Tongue (tissue), 3 donors: ENCODE measurements at places on chromosomes 3 and 15. TPM values are rescaled to one million over a fixed set of nuclear protein-coding genes. Genes with fewer than 3 reads are reported as not detected.
A peak's percentile ranks its signal among the peaks of the same experiment; 100 is the strongest.

DNA sequence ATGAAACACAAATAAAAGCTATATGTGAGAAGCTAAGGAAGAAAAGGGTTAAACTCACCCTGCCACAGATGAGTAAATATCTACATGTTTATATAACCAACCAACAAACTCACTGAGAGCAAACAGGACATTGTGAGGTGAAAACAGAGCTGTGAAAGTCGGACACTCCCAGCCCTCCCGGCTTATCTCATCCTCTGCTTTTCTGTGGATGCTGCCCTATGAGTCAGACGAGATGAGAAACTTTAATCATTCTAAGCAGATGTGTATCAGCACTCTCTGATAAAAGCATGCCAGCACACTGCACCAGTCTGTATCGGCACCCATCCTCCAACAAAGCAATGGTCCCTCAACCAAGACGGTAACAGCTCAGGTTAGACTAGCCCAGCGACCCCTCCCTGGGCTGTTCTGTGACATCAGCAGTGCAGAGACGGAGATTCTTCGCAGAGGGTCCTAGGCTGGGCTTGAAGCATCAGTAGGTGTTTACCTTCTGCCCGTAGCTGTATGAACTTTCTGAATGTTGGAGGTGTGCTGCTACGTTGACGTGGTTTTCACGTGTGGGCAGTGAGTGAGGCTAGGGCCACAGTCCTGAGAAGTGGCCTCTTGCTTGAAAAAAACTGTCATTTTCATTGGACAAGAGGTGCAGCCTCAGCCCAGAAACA is 119.8 kb upstream of the ALDH1A3 start:
- peak; percentile 35 for DNase-seq

- DNase-seq, result peak; percentile 48
Observed at GRCh38 chr3:193605876-193606275, 12.9 kb downstream of the OPA1 start.

DUOXA2 gene
- 1.2 TPM for total RNA-seq

DNA sequence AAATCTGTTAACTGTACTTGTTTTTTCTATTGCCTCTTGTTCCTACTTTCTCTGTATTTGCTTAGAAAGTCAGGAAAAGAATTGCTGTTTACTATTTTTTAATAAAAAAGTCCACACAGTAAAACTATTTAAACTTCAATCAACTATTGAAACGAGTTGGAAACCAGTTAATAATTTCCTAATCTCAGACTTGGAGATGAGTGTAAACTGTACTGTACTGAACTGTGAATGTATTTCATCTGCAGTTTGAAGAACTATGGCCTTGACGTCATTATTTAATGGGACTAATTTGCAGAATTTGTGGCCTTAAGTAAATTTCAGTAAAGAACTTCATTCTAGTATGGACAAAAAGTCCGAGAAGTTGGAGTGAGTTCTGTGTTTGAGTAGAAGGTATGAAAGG is 89.1 kb downstream of the LRRC28 start:
- no peak for DNase-seq

ROPN1B gene
- 1.3 TPM for total RNA-seq

- DNase-seq, result no peak
Observed at GRCh38 chr3:69442771-69443311, 57.0 kb upstream of the FRMD4B start.

SPSB4 gene
- 18.7 TPM for total RNA-seq

DNA sequence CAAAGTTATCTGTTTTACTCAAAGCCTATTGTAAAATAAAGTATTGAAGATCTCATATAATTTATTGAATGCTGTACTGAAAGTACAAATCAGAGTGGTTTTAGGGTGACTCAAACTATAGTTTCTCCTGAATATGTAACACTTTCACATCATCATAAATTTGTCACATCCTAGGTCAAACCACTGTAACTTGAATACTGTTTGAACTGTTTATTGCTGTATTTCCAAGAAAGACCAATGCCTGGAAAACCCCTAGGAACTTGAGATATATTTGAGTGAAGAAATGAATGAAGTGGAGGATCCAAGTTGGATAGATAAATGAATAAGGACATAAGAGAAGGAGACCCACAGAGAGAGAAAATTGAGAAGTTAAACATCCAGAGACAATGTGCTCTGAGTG is 348.2 kb downstream of the GRM7 start:
- DNase-seq, result no peak

- no peak for DNase-seq
Observed at GRCh38 chr15:65374821-65375401, 2.9 kb downstream of the IGDCC3 start.

GRCh38 chr3:121835465-121835801 is 424 bp downstream of the EAF2 start:
- no peak for DNase-seq

DNA sequence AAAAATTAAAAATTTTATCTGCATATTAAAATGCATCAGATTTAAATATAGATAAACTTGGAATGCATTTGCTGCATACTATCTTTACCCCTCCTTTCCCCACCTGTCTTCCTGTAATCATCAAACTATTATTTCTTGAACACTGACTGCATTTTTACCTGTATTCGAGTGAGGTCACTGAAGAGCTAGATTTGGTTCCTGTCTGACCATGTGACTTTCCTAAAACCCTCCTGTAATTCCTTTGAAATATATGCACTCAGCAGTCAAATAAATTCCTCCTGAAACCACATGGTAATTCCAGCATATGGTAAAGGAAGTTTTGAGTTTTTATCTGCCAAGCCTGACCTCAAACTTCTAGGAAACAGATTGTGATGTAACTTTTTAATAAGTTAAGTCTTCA is 445.6 kb upstream of the FRG2C start:
- no peak for DNase-seq

CHL1 gene
- 69.0 TPM for total RNA-seq

PPP1R14D gene
- total RNA-seq, result not detected

DNA sequence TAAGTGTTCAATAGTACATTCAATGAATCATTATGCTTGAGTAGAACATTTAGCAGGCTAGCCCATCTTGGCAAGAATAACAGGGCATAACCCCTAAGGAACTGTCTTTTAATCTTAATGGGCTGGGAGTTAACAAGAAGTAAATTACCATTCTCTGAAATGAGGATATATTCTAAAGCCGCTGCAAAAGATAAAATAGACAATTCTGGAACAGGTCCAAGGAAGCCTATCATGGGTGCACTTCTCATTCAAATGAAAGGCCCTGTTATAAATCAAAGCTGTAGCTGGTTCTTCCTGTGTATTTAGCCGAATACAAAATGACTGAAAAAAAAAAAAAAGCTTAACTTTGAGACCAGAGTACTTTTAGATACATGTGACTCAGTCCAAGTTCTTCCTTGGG is 15.6 kb downstream of the MTHFS start:
- no peak for DNase-seq

GRAMD2A gene
- total RNA-seq, result 0.51 TPM

GRCh38 chr3:171190668-171191067 is 164.1 kb upstream of the SLC2A2 start:
- no peak for DNase-seq

SRP14 gene
- 180 TPM for total RNA-seq

CCR8 gene
- 1.1 TPM for total RNA-seq

- no peak for DNase-seq
Observed at GRCh38 chr15:77807115-77807514, 174.4 kb upstream of the LINGO1 start.

DNA sequence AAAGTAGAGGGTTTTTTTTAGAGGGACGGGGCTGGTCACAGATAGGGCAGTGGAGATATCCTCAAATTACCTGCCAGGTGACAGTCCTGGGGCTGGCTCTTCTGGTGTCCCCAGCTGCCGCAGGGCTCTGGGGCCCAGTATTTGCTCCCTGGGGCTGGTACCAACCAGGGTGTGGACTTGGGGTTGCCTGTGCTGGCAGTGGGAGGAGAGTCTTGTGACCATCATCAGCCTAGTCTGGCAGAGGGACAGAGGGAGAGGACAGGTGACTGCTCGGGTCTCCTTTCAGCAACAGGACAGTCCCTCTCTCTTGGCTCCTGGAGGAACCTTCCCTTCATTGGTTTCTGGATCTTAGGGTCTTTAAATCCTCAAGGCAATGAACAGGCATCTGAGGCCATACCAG is 7.9 kb upstream of the RPP14 start:
- DNase-seq, result no peak

DNA sequence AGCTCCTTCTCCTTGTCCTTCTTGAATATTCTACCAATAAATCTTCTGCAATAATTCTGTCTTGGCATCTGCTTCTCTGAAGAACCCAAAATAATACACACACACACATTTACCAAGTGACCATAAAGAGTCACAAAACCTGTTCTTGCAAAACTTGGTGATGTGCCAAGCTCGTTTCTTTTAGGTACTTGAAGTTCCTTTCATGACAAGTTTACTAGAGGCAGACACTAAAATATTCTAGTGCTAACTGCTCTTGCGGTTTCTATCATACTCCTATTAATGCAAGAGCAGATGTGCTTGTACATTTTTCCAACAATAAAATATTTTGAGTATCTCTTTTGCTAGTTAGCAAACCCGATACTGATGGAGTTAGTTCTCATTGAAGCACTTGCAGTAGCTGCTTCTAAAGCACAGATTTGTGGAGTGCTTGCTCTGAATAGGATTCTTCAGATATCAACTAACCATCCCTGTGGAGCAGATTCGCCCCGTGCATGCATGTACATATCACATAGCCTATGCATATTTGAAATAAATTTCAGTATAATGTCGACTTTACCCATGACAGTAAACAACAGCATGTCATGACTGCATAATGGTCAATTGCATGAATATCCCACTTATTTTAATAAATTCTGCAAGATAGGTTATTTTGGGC is 23.2 kb downstream of the HHLA2 start:
- DNase-seq, result peak; percentile 53
